HT-29 (cell line): ENCODE measurements at places on chromosomes 5 and 9. TPM values are rescaled to one million over a fixed set of nuclear protein-coding genes. Genes with fewer than 3 reads are reported as not detected.
A peak's percentile ranks its signal among the peaks of the same experiment; 100 is the strongest.

DNA sequence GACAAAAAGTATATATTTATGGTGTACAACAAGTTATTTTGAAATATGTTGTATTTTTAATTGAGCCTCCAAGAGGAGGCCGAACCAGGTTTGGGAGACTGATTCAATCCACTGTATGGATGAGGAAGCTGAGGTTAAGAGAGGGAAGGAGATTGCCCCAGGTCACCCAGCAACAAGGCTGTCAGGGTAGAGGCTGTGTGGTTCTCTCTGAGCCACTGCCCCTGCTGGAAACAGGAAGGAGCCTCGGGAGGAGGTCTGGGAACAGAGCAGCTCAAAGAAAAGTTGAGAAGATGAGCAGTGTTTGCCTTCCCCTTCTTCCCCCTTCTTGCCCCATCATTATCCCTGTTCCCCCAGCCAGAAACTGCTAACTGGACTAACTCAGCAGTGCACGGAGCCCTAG is 6.6 kb upstream of the FAT2 start:
- no peak for DNase-seq

DNA sequence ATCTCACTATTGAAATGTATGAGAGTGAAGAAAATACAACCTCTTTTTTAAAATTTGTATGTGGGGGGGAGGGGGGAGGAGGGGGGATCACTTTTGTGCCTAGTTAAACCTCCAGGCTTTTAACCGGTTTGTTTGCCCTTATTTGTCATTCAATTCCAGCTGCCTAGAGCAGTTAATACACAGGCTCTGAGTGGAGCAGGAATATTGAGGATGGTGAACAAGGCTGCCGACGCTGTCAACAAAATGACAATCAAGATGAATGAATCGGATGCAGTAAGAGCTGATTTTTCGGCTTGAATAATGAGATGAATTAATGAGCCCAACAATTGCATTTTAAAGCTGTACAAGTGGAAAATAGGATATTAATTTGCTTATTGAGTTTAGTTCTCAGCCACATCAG is 28.7 kb upstream of the SNX24 start:
- no peak for DNase-seq

DNA sequence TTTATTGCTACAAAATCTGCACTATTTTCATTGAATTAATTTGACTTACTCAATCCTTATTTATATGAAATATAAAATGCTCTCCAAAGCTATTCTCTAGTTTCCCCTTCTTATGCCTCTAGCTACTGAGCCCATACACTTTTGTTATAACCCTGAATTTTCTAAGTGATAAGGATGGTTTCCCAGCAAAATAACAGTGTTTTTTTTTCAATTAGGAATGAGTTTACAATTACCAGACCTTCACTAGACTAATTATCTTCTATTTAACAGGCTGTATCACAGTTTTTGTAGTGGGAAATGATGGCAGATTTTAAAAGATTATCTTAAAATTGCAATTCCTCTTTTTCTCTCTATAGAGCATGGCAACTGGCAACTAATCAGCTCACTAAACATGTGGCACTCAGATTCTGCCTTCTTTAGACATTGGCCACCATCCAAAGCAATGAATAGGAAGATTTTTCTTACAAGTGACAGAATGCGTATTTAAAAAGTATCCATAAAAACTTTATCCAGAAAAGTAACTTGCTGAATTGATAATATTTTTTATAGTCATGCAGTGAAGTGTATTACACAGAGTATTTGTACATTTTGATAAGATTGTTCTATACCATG is 585.7 kb upstream of the ZNF608 start:
- DNase-seq, result no peak

DNA sequence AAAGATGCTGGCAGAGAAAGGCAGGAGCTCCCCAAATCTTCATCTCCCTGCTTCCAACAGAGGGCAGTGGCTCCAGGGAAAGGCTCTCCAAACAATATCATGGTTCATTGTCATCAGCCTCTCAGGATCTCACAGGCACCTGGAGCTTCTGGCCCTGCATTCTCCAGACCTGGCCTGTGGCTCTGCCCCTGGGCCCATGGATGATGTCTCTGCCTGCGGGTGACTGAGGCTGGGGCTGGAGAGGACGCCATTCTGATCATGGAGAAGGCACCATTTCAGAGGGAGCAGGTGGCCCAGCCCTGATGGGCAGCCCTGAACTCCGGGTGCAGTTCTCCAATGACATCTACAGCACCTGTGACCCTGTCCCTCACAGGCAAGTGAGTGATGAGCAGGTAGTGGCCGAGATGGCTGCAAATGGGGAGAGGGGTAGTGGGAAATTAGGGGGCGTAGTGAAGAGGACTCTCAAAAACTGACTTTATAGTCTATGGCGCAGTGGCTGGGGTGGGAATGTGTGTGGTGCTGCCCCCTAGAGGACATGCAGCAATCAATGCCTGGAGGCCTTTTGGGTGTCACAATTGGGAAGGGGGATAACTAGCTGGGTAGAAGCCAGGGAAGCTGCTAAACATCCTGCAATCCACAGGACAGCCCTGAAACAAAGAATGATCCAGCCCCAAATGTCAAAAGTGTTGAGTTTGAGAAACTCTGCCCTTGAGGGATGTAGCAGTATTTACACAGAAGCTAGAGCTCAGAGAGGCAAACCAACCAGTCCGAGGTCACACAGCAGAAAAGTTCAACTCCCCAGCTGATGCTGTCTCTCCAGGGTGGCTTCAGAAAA is 3.2 kb downstream of the SH3PXD2B start:
- DNase-seq, result peak; percentile 58

GRCh38 chr9:34484678-34485077 is 26.1 kb downstream of the DNAI1 start:
- DNase-seq, result peak; percentile 73

DNA sequence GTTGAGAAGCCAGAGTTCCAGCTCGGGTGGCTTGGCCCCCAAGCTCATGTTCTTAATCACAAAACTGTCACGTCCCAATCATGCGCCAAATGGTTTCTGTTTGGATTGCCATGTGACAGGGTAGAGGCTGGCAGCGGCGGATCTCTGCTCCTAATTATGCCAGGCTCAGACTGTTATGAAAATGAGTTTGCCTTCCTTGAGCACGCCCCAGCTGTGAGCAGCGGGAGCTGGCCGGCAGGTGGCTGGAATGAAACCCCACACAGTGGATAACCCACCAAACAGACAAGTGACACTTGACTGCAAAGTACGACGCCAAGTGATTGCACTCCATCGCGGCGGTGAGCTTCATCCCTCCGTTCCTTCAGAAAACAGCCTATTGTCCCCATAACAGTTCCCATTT is 75.4 kb downstream of the CFAP77 start:
- no peak for DNase-seq

The IGIP gene
- 1.1 and 1.7 TPM in 2 replicates for total RNA-seq

The TMEM252 gene
- total RNA-seq, result 0.15 and 0.26 TPM in 2 replicates

The PCDHB11 gene
- total RNA-seq, result 0.23 TPM in 1 of 2 replicates, not detected in the other

The C9orf50 gene
- not detected in 2 replicates for total RNA-seq
